ENCODE measurements at places on chromosomes 2 and 18.

GRCh38 chr2:201931951-201932350 is 101.7 kb upstream of the FZD7 start:
- no peak for DNase-seq

DNA sequence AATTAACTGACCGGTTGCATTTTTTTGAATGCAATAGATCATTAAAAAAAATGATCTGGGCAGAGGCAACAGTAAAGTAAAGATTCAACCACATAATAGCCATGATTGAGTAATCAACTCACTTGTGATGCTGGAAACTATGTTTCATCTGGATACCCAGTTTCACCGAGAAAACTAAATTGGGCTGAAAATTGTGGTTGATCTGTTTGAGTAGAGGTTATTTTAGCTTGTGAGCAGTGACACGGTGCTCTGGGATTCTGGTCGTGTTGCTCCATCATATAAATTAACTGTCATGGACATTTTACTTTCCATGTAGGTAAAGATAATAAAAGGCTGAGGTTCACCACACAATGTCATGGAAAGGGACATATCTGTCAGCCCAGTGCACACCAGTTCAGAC is 58.7 kb downstream of the CD226 start:
- no peak for DNase-seq

DNA sequence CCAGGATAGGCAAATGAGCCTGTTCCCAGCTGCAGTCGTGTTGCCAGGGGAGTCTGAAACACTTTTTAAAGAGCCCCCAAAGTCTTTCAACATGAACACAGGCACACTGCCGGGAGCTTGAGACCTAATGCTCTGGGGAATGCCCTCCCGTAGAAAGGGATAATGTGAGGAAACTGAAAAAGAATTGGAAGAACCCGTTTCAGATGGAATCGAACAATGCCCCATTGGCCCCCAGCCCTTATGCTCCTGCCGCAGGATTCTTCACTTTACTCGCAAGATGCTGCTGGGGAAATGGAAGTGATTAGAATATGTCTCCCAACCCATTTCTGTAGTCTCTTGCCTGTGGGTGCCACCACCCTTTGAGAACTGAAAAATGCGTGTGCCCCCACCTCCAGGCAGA is 136.3 kb upstream of the GATA6 start:
- no peak for DNase-seq

GRCh38 chr2:100182494-100183361 is 40.3 kb upstream of the AFF3 start:
- no peak for DNase-seq

GRCh38 chr18:48620071-48620470 is 81.2 kb downstream of the CTIF start:
- no peak for DNase-seq

GRCh38 chr18:46624127-46624526 is 32.9 kb downstream of the LOXHD1 start:
- DNase-seq = no peak

- DNase-seq = no peak
These were observed 152.5 kb downstream of the NRXN1 start for GRCh38 chr2:50879457-50879856.

DNA sequence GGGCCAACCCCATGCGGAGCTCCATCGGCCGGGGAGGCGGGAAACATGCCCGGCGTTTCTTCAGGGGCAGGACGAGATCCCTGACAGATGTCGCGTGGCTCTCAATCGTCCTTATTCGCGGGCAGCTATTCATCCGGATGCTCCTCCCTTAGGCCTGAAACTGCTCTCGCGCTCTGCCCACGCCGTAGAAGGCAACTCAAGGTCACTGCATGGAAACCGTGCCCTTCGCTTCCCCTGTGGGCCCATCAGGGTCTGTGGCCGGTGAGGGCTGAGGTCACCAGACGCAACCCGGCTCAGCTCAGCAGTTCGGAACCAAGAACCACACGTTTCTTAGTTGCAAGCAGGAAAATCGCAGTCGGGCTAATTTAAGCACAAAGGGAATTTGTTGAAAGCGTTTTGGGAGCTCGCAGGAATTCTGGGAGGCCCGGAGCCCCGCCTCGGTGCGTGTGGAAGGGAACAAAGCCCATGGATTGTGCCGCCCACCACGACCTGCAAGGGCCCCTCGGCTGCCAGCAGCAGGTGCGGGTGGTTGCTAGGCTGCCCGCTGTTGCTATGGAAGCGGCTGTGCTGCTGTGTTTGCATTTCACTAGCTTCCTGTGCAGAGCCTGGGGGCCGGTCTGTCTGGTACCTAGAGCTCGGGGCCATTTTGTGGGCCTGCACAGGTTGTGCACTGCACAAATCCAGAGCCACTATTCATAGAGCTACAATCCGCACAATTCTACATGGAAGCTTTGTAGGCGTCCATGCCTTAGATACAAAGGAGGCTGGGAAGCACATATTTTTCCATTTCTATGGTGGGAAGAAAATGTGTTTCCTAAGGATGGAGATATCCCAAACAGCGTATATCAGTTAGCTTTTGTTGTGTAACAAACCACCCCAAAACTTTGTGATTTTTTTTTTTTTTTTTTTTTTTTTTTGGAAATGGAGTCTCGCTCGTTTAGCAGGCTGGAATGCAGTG is 6.0 kb upstream of the ALLC start:
- DNase-seq = peak; percentile 52

All from T follicular helper cell (primary cell).